ENCODE measurements at places on chromosomes 6 and 20. TPM values are rescaled to one million over a fixed set of nuclear protein-coding genes. Genes with fewer than 3 reads are reported as not detected.

- peak; percentile 90 for DNase-seq
Measured at GRCh38 chr20:3777716-3778629, 3.3 kb downstream of the SPEF1 start.

Gene SLC22A7
- total RNA-seq: not detected

DNA sequence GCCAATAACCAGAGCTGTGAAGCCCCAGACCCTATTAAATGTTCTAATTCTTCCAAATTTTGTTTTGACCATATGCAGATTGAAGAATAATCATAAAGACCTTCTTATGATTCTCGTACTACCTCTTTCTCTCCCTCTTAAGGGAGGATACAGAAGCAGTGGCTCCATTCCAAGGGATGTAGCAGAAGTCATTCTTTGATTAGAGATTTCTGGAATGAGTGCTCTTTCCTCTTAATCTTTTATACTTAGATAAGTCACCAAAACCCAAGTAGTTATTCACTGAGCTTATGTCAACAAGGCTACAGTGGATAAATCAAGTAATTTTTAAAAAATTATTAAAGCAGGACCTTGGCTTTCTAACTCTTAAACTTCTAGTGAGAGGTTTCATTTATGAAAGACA is 266.0 kb upstream of the STXBP5 start:
- no peak for DNase-seq

DNA sequence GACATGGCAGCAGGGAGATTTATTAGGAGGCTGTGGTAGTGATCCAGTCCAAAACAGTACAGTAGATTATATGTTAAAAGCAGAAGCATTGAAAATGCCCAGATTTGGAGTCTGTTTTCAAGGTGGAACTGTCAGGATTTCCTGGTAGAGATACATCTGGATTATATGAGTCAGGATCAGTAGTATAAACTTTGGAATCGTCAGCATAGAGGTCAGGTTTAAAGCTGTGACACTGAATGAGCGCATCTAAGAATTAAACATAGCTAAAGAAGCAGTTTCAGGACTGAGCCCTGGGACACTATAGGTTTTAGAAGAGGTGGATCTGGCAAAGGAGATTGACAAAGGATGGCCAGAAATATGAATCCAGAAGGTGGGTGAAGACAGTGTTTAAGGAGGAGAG is 60.4 kb downstream of the RNF144B start:
- DNase-seq: no peak

- peak; percentile 87 for DNase-seq
Measured at GRCh38 chr6:144266091-144266649, 19.0 kb upstream of the UTRN start.

DNA sequence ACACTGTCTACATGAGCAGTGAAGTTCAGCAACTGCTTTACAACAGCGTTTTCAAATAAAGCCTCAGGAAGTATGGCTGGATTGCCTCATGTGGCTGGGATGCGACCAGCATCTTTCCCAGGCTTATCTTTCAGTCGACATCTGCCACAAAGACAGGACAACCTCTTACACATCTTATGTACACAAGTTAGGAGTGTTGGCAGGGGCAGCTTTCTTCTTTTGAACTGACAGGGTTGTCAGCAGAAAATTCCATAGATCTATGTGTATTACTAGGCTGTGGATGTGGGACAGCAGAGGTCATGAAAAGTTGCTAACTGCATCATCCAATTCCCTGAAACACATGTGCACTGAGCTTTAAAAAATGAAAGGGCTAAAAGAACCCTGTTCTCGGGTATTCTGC is 48.1 kb downstream of the PLAGL1 start:
- no peak for DNase-seq

DNA sequence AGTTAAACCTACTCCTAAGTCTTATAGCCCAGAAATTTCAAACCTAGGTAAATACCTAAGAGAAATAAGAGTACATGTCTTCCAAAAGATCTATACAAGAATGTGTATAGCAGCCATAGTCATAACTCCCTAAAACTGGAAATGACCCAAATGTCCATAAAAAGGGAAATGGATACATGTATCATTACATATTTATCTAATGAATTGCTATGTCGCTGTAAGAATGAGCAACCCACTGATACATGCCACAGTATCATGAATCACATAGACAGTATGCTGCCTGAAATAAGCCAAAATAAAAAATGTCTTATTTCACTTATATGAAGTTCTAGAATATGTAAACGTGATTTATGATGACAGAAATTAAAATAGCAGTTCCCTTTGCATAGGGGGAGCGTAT is 679.5 kb downstream of the MAFB start:
- DNase-seq: no peak

Gene NCOA5
- 22.4 TPM for total RNA-seq

DNA sequence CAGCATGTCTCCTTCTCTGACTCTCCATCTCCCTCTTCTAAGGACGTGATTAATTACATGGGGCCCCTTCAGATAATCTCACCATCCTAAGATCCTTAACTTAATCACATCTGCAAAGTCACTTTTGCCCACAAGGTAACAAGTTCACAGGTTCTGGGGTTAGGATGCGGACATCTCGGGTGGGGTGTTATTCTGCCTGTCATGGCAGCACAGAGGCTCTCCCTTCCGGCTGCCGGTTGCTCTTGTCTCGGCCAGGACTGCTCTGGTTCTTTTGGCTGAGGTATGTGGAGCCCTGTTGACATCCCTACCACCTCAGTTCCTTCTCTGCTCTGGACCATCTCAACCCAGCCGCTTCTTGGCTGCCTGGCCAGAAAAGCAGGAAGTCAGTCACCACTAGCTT is 4.2 kb upstream of the CST11 start:
- DNase-seq: no peak

- DNase-seq: no peak
Measured at GRCh38 chr6:157800420-157801237, 22.4 kb upstream of the SNX9 start.

DNA sequence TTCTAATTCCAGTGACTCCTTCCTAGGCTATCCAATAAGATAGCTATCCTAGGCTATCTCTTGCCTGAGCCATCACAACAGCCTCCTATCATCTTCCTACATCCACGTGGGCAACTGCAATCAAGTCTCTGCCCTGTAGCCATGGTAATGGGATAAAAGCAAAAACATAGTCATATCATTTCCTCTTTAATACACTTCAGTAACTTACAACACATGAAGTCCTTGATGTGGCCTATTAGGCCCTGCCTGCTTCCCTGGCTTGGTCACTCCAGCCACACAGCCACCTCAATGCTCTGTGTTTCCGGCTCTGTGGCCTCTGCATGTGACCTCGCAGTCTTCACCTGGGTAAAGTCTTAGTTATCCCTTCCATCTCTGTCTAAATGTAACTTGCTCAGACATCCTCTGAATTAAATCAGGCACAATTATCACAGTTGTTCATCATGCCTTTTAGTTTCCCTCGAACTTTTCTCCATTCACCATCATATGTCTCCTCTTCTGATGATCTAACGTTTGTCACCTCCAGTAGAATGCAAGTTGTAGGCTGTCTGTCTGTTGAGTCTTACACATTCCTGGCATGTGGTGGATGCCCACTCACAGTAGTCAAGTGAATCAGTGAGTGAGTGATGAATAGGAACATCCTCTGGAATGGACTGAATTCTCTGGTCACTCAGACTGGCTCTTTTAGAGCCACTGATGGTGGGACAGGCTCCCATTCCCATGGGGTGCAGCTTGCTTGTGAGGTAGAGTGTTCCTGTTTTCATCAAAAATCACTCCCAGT is 229.4 kb downstream of the TBC1D7 start:
- no peak for DNase-seq

DNA sequence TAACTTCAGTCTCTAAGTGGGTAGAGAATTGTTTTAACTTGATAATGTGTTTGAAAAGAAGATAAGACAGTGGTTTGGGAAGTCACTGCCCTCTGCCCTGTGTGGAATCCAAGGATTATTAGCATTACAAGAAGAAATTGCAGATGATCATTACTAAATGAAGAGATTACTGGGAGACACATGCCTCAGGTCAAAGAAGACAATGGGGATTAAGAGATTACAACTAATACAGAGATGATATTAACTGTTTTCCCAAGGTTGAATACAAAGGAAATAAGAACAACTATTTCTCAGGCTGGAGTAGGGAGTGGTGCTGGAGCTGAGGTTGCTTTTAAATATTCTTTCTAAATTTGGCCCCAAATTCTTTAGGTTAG is 166.0 kb downstream of the TRMT11 start:
- DNase-seq: no peak

GRCh38 chr20:9490161-9490560 is 24.2 kb upstream of the LAMP5 start:
- DNase-seq: no peak

Gene C6orf58
- not detected for total RNA-seq

Gene PNLDC1
- total RNA-seq: 1.1 TPM

DNA sequence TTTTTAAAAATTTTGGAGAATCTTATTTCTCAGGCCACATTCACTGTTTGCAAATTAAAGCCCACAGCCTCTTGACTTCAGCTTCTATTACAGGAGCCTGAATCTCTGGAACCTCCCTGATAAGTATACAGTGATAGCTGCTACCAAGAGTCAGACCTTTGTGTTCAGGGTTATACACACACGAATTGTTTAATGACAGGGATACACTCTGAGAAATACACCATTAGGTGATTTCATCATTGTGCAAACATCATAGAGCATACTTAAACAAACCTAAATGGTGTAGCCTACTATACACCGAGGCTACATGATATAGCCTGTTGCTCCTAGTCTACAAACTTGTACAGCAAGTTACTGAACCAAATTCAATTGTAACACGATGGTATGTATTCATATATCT is 473.9 kb downstream of the PKHD1 start:
- no peak for DNase-seq

DNA sequence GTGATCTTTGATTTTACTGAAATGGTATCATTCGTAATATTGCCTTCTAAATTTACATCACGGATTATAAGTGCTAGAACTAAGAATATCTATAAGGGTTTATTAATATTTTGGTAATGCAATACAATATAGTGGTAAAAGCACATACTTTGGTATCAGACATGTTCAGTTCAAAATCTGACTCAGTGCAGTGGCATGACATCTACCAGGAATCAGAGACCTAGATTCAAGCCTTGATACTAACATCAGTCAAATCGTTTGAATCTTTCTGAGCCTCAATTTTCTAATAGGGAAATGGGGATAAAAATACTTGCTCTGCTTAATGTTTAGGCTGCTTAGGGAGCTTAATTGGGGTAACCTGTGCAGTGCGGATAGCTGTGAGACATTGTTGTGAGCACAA is 488.0 kb downstream of the BCKDHB start:
- DNase-seq: no peak

DNA sequence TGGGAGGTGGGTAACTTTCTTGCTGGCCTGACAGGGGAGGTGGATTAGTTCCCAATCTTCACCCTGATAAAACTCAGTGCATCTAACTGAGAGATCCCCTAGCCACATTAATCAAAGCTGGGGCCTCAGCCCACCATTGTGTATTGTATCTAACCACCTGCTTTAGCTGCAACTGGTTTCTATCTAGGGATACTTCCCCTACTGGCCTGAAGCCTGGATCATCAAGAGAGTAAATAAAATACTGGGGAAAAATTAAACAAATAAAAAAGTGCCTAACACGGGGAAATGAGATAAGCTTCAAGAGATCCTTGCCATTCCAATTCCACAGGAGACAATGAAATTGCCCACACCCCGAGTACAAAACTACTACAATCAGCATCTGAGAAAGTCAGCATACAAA is 149.4 kb downstream of the INSM1 start:
- no peak for DNase-seq

DNA sequence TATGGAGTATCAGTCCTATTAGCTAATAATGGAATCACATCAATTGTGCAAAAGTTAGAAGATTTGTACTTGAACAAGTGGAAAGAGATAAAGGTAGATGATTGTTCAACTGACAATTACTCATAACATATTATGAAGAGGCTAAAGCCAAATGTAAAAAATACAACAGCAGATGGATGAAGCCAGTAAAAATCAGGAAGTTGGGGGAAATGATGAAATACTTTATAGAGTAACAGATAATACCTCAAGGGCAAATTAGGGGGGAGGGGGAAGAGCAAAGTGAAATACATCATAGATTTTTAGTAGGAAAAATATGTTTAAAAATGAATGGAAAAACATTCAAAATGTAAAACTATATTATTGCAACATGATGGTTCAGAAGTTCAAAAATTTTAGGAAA is 114.0 kb downstream of the PDSS2 start:
- no peak for DNase-seq

Gene ASIP
- not detected for total RNA-seq

Gene KCNB1
- total RNA-seq: 20.6 TPM

DNA sequence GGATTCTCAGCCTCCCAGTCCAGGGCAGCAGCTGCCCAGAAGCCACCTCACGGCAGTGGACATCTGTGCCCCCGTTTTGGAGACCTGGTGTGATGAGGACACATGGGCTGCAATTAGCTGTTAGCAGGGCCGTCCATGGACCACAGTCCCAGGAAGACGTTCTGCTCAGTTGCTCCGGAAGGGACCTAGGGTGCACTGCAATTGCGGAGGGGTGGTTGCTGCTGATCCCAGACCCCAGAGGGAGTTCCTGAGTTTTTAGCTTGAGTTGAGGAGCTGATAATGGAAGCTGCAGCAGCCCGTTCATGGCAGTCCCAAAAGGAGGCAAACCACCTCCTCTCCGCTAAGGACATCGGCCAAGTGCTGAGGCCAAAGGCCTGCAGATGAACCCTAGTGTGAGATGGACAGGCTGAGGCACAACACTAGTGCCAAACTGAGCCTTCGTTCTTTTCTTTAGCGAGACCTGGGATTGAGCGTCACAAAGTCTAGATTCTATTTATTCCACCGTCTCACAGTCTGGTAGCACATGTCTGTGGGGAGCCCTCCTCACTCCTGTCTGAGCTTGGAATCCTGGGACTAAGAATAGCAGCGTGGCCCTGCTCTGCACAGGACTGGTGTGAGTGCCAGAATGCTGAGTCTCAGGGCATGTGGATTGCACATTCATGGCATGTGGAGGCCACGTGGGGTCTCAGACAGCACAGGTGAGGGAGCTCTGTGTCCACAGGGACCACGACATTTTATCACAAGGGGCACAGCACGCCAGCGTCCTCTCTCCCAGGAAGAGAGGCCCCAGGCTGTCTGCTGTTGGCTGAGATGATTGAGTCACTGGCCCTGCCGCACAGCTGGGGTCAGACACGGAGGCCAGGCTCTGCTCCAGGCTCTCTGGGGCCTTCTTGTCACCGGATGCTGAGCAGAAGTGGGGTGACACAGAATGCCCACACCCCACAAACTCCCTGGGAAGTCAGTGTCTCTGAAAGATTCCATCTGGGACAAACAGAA is 113.4 kb downstream of the PSMB1 start:
- DNase-seq: peak; percentile 46

GRCh38 chr20:57188576-57189079 is 77.8 kb downstream of the BMP7 start:
- DNase-seq: no peak

DNA sequence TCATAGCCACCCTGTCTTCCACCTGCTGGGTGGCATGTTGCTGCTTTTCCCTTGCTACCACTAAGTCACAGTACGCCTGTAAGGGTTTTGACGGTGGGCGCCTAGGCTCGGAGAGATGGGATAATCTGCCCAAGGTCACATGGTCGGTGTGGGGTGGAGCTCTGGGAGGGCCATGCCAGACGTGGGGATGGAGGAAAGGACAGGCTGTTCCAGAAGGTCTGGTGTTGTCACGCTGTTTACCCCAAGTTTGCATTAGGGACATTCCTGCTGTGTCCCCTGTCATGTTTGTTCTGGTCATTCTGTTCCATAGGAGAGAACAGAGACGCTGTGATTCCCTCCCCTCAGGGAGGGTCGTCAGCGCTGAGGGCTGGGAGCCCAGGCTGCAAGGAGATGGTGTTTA is 16.1 kb downstream of the IP6K3 start:
- no peak for DNase-seq

GRCh38 chr20:62524505-62524911 is 48.7 kb upstream of the GATA5 start:
- no peak for DNase-seq
